ENCODE measurements at places on chromosomes 3 and 15.

- DNase-seq, result no peak
Measured at GRCh38 chr3:149673393-149673792, 15.6 kb upstream of the WWTR1 start.

DNA sequence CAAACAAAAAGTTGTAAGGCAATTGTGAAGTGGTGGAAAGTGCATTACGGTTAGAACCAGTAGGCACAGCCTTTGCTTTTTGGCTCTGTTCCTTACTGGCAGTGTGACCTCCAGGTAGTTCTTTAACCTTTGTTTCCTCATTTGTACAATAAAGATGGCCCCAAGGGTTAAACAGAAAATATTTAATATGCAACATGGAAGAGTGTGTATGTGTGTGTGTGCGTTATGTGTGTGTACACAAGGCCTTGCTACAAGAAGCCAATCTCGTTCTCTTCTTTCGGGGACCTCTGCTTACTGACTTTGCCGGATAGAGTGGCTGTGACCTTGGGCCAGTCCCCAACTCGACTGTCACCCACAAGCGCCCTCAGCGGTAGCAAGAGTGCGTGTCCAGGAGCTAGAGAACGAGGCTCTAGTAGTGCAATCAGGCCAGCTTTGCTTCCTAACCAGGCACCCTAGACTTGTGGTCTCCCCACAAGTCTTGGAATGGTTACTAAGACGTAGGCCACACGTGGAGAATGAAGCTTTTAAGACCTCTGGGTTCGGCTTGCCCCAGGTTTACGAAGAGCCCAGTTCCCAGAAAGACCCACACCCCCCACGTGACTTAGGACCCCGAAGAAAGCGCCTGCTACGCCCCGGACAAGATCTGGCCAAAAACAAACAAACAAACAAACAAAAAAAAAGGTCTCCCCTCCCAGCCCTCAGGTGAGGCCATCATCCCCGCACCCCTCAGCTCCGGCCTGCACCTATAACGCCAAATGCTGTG, 593 bp downstream of the CIAO2A start:
- DNase-seq, result no peak

DNA sequence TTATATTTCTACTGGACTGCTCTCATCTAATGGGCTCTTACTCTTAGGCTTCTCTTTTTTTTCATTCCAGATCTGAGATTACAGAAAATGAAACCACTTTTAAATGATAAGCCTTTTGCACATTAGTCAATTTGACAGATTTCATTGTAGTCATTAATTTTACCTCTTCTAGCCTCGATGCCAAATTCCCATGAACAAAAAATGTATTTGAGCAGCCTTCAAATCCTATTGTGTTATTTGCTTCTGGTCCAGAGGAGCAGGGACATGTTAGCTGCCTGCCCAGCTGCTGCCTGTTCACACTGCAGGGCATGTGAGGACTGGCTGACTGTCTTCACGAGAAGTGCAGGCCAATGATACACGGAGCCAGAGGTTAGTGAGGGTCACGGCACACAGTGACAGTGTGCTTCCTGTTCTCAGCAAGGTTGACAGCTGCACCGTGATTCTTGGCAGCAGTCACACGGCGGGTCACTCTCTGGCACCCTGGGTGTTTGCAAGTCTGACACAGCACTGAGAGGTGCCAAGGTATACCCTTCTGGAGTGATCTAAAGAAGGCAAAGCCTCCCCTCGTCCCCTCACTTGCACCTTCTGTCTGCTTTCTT, 40.8 kb downstream of the KAT2B start:
- no peak for DNase-seq

DNA sequence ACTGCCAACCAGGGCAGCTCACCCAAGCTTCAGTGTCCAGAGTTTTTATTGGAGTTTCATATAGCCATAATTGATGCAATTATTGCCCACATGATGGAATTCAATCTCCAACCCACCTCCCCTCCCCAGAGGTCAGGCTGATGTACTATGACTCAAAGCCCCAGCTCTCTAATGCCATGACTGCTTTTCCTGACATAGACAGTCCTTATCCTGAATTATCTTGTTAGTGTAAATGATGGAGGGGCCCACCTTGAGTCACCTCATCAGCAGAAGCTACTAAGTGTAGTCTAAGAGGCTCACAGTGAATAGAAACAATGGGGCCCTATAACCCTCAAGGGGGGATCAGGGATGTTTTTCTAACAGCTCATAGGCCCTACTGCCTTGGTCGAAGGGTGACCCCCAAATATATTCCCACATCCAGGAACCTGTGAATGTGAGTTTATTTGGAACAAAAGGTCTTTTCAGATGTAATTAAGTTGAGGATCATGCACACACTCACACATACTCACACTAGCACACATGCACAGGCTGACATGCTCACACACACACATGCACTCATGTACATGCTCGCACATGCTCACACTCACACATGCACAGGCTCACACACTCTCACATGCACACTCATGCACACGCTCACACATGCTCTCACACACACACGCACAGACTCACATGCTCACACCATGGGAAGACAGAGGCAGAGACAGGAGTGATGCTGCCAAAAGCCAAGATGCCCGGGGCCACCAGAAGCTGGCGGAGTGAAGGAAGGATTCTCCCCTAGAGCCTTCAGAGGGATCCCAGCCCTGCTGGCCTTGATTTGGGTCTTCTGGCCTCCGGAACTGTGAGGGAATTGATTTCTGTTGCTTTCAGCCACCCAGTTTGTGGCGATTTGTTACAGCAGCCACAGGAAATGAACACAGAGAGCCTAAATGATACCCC, 131.2 kb upstream of the SMAD3 start:
- DNase-seq, result no peak

- peak; percentile 15 for DNase-seq
Measured at GRCh38 chr15:51726302-51727073, 11.0 kb downstream of the LYSMD2 start.

DNA sequence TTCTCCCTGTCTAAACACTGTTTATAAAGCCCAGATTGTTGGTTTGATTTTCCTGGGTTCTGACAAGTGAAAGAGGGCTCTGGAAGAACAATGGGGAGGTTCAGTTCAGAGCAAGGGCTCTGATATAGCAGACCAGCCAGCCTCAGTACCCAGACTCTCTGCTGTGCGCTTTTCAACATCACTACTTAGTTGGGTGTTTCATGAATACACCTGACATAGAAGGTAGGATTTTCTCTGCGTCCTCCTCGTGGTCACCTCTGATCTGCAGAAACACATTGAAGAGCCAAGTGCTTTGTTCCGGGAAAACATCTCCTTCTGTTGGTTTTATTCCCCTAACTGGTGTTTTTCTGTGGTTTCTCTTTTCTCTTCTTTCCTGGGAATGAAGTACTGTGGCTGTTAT, 99.5 kb downstream of the EPHB1 start:
- no peak for DNase-seq

GRCh38 chr3:169146179-169146665, 517.3 kb downstream of the MECOM start:
- DNase-seq, result no peak

- no peak for DNase-seq
Measured at GRCh38 chr15:31160740-31161495, 59.4 kb upstream of the TRPM1 start.

- no peak for DNase-seq
Measured at GRCh38 chr15:82900511-82901060, 51.9 kb downstream of the HOMER2 start.

GRCh38 chr3:156693166-156693565, 18.8 kb downstream of the TIPARP start:
- DNase-seq, result no peak

DNA sequence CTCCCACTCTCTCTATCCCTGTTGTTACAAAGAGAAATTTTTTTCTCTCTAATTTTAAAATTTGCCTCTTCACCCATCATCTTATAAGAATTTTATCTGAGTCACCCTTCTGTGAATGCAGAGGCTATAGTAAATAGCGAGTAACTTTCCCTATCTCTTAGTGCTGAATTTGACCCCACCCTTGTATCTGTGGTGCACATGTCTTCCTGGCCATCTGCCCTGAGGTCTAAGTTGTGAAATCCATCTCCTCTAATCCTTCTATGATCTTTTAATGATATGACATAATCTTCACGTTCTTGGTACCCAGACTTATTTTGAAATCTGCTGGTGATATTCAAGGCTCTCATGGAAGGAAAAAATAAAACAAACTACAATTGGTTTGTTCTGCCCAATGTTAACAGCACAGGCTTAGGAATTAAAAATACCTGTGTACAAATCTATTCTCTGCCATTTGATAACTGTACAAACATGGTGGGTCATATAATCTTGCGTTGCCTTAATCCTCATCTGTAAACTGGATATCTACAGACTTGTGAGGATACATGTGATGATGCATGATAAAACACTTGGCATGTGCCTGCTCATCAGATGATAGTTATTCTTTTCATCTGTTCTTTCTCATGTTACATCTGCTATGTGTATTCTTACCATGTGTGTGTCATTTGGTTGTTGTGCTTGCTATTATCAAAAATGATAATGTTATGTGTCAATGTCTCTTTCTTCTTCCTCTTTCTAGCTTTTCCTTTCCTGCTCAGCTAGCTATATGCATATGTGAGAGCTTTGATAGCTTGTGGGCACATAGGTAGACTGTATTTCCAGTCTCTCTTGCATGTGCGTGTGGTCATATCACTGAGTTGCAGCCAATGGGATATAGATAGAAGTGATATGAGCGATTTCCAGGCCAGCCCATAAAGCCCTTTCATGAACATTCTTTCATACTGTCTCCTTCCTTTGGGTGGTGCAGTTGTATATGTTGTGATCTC, 13.7 kb upstream of the CCR3 start:
- DNase-seq, result no peak

- DNase-seq, result no peak
Measured at GRCh38 chr3:42228796-42229195, 37.2 kb downstream of the CCK start.

DNA sequence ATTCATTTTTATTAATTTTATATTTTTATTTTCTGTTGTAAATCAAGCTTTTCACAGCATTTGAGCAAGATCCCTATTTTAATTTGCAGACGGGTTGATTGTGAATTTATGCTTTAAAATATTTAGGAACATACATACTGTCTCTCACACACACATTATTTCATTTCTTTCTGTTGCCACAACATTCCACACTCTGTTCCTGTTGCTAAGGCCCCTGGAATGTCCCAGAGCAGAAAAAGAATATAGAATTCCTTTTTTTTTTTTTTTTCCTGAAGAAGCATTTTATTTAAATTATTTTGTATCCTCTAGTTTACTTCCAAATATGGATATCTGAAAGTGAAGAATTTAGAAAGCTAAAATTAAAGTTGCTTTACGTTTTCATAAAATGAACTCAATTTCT, 36.8 kb upstream of the SCAANT1 start:
- DNase-seq, result no peak

DNA sequence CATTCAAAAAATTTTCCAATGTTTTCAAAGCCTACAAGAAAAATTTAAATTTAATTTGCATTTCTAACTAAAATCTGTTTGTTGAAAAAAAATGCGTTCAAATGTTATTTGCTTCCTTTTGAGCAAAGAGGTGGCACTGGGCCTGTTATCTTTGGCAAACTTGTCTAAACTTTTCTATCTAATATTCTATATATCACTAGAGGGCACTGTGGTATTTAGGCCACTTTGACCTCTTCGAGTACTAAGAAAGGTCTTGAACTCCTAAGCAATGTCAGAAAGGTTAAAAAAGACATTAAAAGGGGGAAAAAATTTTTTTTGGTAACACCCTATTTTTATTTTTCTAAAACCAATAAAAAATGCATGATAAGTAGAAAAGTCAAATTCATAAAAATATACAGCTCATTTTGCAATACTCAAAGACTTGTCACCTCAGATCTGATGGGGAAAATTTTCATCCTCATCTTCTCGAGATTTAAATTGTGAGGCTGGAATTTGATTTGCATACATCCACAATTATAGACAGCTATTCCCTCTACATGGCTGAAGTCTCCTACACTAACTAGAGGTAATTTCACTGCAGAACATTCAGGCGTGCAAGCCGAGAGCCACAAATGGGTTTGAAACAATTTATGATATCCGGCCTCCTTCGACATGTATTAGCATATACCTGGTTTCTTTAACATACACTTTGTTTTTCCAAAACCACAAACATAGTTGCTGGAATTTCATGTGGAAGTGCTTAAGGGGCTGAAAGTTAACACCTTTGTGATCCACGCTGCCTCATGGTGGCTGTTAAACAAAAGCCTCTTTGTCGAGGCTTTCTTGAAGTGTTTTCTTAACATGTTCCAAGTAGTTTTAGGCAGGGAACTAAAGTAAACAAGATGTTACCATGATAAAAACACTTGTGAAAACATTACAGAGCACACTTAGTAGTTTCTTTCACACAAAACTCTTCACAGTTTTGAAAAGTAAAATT, 576.4 kb downstream of the FOXP1 start:
- no peak for DNase-seq

DNA sequence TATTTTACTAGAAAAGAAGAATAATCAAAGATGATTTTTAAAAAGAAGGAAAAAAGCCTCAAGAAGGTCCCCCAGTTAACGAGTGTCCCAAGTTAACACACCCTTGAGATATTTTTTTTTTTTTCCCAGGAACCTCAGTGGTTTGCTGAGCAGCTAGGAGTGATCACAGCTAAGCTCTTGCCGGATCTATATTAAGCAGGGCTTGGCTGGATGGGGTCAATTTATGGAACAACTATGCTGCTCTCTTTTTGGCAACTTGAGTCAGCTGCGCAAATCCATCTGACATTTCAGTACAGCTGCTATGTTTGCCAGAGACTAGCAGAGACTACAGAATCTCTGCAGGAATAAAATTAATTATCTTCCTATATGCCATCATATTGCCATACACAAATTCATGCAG, at the start of gene LMOD3:
TSS of gene LMOD3 (minus strand) at position 193 of the 400 bp plus-strand sequence. CDS start 209 bp downstream, outside the sequence.
- no peak for DNase-seq

DNA sequence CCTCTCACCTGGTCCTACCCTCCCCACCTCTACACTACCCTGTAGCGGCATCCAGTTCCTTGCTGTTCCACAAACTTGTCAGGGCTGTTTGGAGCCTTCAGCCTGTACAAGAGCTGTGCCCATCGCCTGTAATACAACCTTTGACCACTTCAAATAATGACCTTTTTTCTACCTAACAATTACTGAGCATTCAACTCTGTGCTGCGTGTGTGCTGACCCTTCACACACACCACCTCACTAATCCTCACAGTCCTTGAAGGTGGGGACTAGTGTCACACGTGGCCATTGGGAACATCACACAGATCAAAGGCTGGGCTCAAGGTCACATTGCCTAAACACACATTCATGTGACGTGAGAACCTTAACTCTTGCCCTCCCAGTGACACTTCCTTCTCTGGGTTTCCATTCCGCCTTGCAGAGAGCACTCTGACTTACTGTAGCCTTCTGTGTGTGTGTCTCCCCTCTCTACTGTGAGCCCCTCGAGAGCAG, 3.1 kb downstream of the C3orf20 start:
- no peak for DNase-seq

- DNase-seq, result no peak
Measured at GRCh38 chr3:53970661-53971060, 79.0 kb upstream of the SELENOK start.

DNA sequence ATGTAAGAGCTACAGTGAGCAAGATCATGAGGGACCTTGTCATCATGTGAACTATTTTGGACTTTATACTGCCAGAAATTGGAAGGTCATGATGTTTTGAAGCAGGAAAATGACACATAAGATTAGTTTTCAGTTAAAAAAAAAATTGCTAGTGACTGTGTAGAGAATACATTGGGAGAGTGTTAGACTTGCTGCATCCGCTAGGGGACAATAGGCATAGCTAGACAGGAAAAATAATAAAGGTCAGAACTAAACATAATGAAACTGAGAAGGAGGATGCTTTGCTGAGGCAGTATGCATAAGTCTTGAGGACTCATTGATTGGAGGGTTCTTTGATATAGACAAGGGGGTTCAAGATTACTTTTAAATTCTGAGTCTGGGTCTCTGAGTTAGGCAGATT, 275.8 kb upstream of the KCNH8 start:
- no peak for DNase-seq

- no peak for DNase-seq
Measured at GRCh38 chr15:35089551-35089950, 4.5 kb upstream of the NANOGP8 start.
